ENCODE measurements at places on chromosomes 11 and 22. TPM values are rescaled to one million over a fixed set of nuclear protein-coding genes. Genes with fewer than 3 reads are reported as not detected.

Gene OR52E8
- not detected for total RNA-seq

Gene OAF
- total RNA-seq, result 1.4 TPM

Gene MS4A7
- not detected for total RNA-seq

Gene CBX7
- total RNA-seq, result 25.0 TPM

Gene GRM5
- total RNA-seq, result not detected

DNA sequence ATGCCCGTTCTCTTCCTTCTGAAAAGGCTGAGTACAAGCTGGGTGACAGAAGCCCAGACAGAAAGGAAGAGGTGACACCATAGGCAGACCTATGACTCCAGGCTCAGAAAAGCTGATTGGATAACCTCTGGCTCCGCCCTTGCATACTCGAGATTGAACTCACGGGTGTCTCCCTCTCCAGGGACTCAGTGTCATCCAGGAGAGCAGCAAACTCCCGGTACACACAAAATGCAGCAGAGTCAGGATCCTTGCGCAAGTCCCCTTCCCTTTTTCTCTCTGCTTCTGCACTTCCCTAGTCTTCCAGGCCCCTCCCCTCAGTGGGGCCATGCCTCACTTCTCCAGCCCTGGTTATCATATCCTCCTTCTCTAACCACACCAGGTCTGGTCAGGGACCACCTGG, 9.8 kb downstream of the SCN4B start:
- no peak for DNase-seq
- peaks cover 74% of the 10 kb centered on the region for H3K27me3 ChIP-seq
- H3K27ac ChIP-seq, result no peak overlapping the region
- H3K4me3 ChIP-seq, result no peak overlapping the region
- peaks cover 7% of the 10 kb centered on the region for H3K4me1 ChIP-seq

DNA sequence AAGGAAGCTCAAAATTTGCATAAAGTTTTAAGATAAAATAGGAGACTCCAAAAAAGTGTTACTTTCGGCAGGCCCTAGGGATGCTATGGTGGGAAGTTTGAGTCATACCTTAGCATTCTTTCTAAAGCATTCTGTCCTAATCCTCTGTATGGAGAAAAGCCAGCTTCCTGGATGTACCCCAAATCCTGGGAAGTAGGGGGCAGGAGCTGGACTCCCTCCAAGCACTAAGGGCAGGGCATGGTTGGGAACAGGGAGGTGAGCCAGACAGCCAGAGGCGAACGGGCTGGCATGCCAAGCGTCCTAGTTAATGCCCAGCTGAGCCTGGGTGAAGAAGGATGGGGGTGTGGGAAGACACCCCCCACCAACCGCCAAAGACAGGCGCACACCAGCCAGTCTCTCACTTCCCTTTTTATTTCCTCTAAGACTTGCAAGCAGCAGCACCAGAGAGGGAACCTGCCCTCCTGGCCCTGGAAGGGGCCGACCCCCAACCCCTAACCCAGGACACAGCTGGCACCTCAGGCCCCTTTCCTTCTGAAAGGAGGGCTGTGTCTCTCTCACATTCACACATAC, 23.9 kb downstream of the RTN4RL2 start:
- H3K36me3 ChIP-seq, result peaks cover 12% of the 10 kb centered on the region
- peaks cover 2% of the 10 kb centered on the region for H3K4me1 ChIP-seq
- DNase-seq, result no peak
- no peak overlapping the region for H3K27ac ChIP-seq
- peaks cover 29% of the 10 kb centered on the region for H3K27me3 ChIP-seq

DNA sequence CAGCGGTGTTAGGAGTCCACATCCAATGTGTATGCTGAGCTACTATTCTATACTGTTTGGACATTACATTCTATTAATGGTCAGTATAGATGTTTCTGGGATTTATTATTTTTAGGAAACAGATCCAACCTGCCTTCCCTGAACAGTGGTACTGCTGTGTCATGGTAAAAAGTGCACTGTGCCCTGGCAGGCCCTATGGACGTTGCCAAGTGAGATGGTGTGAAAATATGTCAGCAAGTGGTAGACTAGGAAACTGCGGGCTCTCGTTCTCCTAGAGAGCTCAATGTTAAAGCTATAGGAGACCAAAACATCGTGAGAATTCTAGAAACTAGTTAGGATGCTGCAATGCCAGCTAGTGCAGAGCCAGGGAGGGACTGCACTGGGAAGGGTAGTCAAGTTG, 26.0 kb upstream of the CYP2D6 start:
- H3K27me3 ChIP-seq, result no peaks in the 10 kb centered on the region
- H3K36me3 ChIP-seq, result peaks cover 15% of the 10 kb centered on the region
- DNase-seq, result no peak

GRCh38 chr11:61065955-61066638, 36.2 kb upstream of the CD5 start:
- peaks cover 90% of the 10 kb centered on the region for H3K4me1 ChIP-seq
- no peaks in the 10 kb centered on the region for H3K27me3 ChIP-seq
- peak overlapping the region; percentile 62 for H3K4me3 ChIP-seq
- H3K27ac ChIP-seq, result peak overlapping the region; percentile 86
- peak; percentile 62 for DNase-seq

DNA sequence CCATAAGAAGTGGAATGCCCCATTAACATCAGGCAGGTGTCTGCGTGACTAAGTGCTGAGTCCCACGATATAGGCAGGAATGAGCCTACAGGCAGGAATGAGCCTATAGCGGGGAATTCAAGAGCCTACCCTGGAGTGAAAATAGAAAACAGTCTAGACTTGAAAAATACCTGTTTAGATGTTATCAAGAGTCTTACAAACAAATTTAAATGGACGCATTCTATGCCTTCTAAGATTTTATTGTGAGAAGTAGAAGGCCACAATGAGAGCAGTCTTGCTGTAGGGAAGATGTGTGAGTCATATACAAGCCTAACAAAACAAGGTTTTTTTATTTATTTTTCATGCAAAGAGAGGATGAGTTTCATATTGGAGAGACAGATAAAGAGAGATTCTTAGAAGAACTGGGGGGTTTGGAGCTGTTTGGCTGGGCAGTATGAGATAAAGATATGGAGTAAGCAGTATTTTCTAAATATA, 200.8 kb upstream of the ZC3H12C start:
- peaks cover 1% of the 10 kb centered on the region for H3K27me3 ChIP-seq
- no peaks in the 10 kb centered on the region for H3K4me1 ChIP-seq
- no peak overlapping the region for H3K4me3 ChIP-seq
- H3K27ac ChIP-seq, result no peak overlapping the region

Data from activated CD4-positive, alpha-beta memory T cell treated with anti-CD3 and anti-CD28 coated beads, Interleukin-2, amount 10 ng/mL, durations not matched to agents 7 days and 5 days (primary cell).